ENCODE measurements at places on chromosomes 4 and X. TPM values are rescaled to one million over a fixed set of nuclear protein-coding genes. Genes with fewer than 3 reads are reported as not detected.

- DNase-seq = no peak
Observed at GRCh38 chr4:179509489-179509888, 2067.3 kb upstream of the AGA start.

- DNase-seq = no peak
Observed at GRCh38 chrX:123108513-123109427, 75.3 kb upstream of the GRIA3 start.

SSX2 gene
- not detected for total RNA-seq

DNA sequence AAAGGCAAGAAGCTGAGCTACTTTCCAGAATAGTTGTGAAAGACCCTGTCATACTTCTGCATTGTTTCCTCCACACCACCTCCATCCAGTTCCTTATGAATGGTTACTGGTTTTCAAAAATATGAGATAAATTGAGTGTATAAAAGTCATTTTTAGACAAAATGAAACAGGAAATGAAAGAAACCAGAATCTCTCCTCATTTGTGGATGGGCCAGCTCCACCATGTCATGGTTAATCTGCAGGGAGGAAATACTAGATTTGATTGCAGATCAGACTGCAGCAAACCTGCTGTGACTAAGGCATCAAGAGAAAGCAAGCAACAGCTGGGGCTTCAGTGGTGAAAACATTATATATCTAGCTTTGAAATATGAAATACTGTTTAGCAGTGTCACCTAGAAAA, 23.8 kb downstream of the F9 start:
- no peak for DNase-seq

DNA sequence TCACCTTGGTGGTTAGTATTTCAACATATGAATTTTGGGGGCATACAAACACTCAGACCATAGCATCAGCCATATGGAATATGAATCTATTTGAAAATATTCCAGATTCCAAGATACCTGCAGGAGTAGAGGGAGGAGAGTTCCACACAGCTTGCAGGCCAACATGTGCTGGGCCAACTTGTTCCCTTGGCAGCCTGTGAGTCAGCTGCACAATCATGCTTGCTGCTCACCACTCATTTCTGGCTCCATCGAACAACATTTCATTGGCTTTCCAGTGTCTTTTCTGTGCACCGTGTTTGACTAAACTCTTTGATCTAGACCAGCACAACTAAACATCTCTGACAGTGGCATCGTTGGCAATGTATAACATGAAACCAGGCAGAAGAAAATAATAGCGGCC, 282.5 kb upstream of the RASGEF1B start:
- DNase-seq = no peak

- no peak for DNase-seq
Observed at GRCh38 chr4:54447304-54447703, 210.5 kb upstream of the KIT start.

DNA sequence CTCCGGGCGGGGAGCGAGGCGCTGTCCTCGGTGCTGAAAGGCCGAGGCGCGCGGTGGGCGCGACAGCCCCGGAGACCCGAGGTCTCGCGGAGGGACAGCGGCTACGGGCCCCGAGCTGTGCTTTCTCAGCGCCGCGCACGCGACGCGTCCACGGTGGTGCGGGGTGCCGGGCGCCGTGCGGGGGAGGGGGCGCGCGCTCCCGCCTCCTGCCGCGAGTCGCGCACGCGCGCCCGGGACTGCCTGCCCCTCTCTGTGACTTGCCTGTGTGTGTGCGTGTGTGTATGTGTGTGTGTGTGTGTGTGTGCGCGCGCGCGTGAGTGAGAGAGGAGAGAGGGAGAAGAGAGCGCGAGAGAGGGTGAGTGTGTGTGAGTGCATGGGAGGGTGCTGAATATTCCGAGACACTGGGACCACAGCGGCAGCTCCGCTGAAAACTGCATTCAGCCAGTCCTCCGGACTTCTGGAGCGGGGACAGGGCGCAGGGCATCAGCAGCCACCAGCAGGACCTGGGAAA, at the start of gene GRIA2:
Gene GRIA2 (plus strand): TSS at position 358 of the 511 bp plus-strand sequence. CDS start 315 bp downstream, outside the sequence.
- peak; percentile 49 for DNase-seq

GRCh38 chrX:110407910-110408545, 49.4 kb downstream of the RTL9 start:
- DNase-seq = peak; percentile 79

- DNase-seq = peak; percentile 63
Observed at GRCh38 chr4:155773196-155773800, 14.5 kb downstream of the GUCY1B1 start.

DNA sequence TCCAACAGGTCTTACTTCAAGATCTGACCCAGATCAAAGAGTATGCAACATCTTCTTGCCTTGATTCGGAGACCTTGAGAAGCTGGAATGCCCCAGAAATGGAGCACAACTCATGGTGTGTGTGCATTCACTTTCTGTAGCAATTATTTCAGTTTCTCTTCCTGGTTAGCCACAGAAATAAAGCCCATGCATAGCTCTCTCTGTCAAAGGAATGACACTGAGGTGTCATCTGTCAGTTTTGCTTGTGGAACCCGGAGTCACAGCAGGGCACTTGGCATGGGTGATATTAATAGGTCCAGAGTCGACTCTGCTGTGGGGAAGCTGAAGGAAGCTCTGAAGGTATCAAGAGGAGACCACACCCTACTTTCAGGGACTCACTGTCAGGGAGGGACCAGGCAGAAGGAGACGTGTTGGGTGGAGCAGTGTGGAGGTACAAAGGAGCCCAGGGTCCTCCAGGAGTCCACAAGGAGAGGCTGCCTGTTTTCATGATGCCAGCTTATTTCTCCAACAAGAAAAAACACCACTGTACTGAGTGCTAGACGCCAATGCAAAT, 10.7 kb downstream of the CLNK start:
- DNase-seq = no peak

DNA sequence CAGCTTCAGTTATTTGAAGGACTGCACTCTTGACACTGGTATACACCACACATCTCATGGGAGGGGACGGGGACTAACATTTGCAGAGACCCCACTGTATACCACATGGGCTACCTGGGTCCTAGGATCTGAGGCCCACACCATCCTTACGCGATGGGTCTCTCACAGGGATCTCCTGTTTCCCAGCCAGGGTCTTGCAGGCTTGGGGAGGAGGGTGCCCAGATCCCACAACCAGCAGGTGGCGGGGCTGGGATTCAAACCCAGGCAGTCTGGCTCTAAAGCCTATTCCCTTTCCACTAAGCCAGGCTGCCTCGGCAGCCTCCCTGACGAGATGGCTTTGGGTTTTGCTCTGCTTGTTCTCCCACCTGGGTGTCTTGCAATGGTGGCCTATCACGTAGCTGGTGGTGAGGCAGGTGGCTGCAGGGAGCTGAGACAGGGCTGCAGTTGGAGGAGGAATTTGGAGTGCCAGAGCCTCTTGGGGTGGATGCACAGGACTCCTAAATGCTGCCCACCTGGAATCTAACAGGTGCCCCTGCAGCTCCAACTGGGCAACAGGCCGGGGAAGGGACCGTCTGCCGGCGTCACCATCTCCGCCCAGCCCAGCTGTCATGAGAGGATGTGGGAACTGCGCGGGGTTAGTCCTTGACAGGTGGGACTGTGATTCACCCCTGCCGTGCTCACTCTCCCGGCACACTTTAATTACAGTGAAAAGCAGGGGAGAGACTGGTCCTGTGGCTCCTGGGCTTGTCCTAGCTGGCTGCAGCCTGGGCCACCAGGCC, 110.7 kb downstream of the PSAPL1 start:
- no peak for DNase-seq

GRCh38 chrX:46383006-46383405, 162.2 kb downstream of the ZNF674 start:
- DNase-seq = no peak

TAPT1 gene
- total RNA-seq = 19.0 TPM

GRCh38 chr4:17510582-17510981, 1.3 kb downstream of the QDPR start:
- no peak for DNase-seq

DNA sequence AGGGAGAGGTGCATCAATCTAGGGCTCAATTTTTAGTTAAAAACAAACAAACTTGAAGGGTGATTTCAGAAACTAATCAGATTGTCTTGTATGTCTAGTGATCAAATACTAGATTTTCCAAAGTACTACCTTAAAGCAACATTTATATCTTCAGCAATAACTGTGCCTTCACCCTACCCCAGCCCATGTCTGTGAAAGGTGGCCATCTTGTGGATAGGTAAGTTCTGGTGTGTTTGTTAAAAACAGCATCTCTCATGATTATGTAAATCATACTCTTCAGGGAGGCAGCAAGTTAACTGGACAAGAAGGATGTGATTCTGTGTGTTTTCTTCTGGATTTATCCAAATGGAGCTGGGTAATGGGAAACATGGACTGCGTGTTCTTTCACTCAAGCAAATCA, 81.4 kb upstream of the ACSL1 start:
- DNase-seq = no peak

DNA sequence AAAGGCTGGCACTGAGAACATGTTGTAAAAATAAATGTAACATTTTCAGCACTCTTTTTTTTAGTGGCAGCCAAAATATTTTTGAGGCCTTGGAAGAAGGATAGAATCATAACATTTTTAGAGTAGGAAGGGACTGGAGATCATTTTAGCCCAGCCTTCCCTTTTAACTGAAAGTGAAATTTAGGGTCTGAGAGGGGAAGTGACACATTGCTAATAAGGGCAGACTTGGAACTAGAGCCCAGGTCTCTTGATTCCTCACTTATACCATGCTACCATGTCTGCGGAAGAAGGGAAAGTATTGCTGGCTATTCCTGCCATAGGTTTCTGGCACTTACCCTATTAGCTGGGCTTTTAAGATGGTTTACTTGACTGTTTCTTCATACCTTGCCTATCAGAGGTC, 4.8 kb downstream of the WDR44 start:
- no peak for DNase-seq

DNA sequence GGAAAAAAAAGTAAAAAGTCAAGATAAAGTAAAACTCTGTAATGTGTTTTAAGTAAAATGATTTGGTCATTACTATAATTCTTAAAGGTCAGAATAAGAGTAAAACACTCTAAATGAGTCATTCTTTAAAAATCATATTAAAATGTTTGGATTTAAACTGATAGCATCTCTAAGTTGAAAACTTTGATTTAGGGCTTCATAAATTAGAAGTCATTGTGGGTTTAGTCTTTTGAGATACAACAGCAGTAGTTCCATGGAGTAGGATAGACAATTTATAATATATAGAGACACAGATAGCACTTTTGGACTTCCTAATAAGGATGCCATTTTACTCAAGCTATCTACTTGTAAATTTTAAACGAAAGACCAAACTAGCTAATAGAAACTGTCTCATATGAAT, 77.1 kb upstream of the PABPC4L start:
- DNase-seq = peak; percentile 34

- DNase-seq = peak; percentile 63
Observed at GRCh38 chr4:65670331-65671031, at the start of gene EPHA5. EPHA5 (minus strand) TSS chr4:65670489; CDS start chr4:65669742, 747 bp downstream.

DNA sequence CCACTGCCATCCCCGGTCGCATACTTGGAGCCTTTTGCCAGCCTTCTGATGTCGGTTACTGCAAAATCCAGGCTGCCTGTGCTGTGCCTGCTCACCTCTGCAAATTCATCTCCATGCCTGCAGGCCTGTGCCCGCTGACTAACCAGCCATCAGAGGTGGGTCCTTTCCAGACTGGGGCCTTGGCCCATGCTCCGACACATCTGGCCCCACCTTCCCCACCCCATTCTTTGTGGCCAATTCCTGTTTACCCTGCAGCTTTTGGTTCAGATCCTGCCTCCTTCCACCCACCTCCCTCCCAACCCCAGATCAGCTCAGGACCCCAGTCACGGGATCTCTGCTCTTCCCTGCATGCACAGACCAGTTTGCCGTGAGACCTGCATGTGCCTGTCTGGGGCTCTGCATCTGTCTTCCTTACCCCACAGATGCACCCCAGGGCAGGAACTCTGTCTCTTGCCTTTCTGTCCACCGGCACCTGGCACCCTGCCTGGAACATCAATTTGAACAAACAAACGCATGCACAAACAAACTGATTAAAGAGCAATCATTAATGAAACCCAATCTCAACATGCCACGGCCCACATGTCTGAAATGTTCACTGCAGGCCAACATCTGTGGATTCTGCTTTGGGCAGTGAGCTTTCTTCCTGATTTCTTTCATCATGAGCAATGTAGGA, 112.8 kb upstream of the PSAPL1 start:
- DNase-seq = no peak

GRCh38 chr4:12555011-12555410, 929.1 kb downstream of the RAB28 start:
- peak; percentile 8 for DNase-seq

DNA sequence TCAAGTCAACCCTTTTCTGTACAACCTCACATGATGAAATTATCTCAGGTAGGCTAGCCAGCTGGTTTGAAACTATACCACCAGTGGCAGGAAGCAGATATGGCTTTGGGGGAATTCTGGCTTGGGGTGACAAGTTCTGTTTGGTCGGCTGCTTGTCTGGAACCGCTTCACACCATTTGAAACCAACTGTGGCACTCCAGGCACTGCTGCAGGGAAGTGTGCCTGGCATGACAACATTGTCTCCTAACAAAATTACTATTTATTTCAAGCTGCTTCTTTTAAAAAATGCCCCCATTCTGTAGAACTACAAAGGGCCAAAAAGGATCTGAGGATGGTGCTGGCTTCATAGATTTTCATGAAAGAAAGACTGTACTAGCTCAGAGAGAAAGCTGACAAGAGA, 37.1 kb upstream of the GPM6B start:
- no peak for DNase-seq

CNGA1 gene
- under 0.01 TPM for total RNA-seq

- DNase-seq = no peak
Observed at GRCh38 chr4:84384801-84385200, 114.3 kb downstream of the NKX6-1 start.

OPHN1 gene
- 9.0 TPM for total RNA-seq

CENPVL1 gene
- total RNA-seq = not detected

GRCh38 chrX:130994671-130995070, 63.5 kb upstream of the ARHGAP36 start:
- DNase-seq = peak; percentile 17

SMIM10 gene
- 6.8 TPM for total RNA-seq

DNA sequence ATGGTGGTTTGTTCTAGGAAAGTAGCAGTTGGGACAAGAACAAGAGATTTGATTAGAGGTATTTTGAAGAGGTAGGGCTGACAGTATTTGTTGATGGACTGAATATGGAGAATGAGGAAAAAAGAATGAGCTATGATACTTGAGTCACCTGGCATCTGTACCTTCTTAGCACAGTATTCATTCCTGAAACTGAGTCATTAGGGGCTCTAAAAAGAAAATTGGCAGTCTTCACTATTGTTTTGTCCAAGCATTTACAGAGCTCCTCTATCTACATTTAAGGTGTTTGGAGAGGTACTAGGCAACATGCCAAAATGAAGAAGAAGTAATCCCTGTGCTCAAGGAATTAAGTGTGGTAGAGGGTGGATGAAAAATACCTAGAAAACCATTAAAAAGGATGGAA, 165.8 kb downstream of the SHROOM4 start:
- DNase-seq = no peak

DNA sequence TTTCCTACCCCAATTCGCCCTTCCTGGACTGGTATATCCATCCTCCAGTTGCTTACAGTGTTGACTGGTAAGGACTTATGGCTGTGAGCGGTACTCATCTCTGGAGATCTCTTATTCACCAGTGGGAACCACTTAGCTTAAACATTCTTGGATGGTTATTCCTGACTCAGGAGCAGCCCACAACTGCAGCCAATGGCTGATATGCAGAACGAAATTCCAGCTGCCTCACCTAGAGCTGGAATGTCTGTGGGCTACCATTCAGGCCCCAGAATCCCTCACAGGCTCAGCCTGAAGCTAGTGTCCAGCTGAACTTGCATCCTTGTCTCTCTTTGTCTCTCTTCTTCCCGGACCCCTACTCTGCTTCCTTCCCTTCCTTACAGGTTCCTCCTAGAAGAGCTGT, 138.9 kb upstream of the SMIM31 start:
- no peak for DNase-seq

Data from fibroblast of villous mesenchyme (primary cell).